Foreskin keratinocyte (primary cell): ENCODE measurements at places on chromosomes 12 and 14. TPM values are rescaled to one million over a fixed set of nuclear protein-coding genes. Genes with fewer than 3 reads are reported as not detected.

The PKP2 gene
- polyA plus RNA-seq, result 19.6 and 26.5 TPM in 2 replicates

The HPD gene
- not detected in 2 replicates for polyA plus RNA-seq

The STYX gene
- polyA plus RNA-seq, result 6.1 and 7.2 TPM in 2 replicates

The MPHOSPH9 gene
- polyA plus RNA-seq, result 4.4 and 8.7 TPM in 2 replicates

The ANAPC7 gene
- polyA plus RNA-seq, result 39.4 and 45.5 TPM in 2 replicates

The LRRC10 gene
- polyA plus RNA-seq, result not detected in 2 replicates
